ENCODE measurements at places on chromosomes 5 and 9. TPM values are rescaled to one million over a fixed set of nuclear protein-coding genes. Genes with fewer than 3 reads are reported as not detected.

- no peak for DNase-seq
These were observed 3.1 kb upstream of the LRRC70 start for GRCh38 chr5:62575489-62575888.

Gene MLLT3
- polyA plus RNA-seq, result 11.6 TPM

- DNase-seq, result peak; percentile 87
These were observed 6.3 kb downstream of the SLC12A7 start for GRCh38 chr5:1105350-1106265.

DNA sequence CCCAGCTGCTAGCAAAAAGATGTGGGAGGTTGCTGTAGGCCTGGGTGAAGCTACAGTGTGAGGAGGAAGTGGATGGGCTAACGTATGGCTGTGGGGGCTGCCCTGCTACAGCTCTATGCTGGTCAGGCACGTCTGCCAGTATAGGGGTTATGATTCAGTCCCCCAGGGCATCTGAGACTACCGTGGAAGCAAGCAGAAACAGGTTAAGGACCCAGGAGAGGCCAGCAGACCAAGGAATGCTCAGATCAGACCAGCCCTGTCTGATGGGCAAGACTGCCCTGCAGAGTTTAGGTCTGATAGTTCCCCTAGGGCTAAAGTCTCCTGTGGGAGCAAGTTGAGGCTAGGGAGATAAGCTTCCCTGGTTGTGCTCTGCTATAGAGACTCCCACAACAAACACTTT is 416.1 kb upstream of the CTNND2 start:
- no peak for DNase-seq

- no peak for DNase-seq
These were observed 45.9 kb upstream of the GABRP start for GRCh38 chr5:170737591-170737990.

Gene INSL4
- polyA plus RNA-seq, result not detected

Gene SMIM33
- not detected for polyA plus RNA-seq

Gene ZDHHC11
- not detected for polyA plus RNA-seq
